ENCODE measurements at places on chromosomes 2 and 18. TPM values are rescaled to one million over a fixed set of nuclear protein-coding genes. Genes with fewer than 3 reads are reported as not detected.

Gene TXNDC2
- polyA plus RNA-seq = 0.14 TPM

Gene DSG1
- 0.09 TPM for polyA plus RNA-seq

Gene CCDC74B
- 12.1 TPM for polyA plus RNA-seq

Gene MAL
- polyA plus RNA-seq = 329 TPM

DNA sequence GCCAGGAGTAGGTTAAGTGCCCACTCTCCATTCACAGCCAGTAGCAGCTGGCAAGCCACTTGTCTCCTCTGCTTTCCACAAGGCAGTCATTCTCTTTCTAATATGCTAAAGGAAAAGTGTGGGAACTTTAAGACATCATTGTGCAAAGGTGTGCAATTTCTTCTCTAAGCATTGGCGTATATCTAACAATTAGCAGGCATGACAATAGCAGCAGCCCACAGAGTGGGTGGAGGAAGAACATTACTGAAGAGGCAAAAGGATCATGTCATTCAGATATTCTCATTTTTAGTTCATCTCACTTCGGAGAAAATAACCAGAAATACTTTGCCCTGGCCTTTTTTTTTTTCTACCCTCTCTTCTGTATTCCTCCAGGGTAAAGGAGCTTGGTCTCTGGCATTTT, 177.6 kb downstream of the DNAH7 start:
- DNase-seq = no peak

DNA sequence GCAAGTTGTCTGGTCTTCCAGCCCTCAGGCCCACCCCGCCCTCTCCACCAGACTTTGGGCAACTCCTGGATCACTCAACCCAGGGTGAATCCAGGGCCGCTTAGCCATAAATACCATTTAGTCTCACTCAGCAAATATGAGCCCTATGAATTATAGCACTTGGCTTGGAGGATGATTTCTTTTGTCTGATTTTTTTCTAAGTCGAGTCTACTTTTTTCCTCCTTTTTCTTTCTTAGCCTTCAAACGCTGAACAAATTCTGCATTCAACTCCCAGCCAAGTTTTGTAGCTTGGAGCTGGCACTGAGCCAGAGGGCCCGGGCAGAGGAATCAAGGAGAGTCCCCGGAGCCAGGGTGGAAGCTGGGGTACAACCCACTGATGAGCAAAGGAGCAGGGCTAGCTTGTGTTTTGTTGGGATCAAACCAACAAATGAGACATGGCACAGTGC, 48.7 kb downstream of the SERTAD2 start:
- no peak for DNase-seq

GRCh38 chr2:159595410-159596046, 20.8 kb downstream of the BAZ2B start:
- DNase-seq = no peak

DNA sequence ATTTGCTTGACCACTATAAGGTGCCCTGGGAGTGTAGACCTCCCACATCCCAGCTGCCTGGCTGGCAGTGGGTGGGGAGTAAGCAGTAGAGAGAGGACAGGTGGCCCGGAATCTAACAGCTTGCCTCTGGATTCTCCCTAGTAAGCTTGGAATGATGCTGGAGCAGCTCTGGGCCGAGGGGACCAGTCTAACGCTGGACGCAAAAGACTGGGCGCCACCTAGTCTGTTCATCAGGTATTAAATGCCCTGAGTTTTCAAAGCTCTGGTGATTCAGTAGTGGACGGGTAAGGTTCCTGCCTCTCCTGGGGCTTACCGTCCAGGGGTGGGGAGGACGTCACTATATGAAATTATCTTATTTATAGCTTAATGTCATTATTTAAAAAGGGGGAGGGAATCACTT, 648 bp upstream of the LYPD6B start:
- DNase-seq = no peak

- DNase-seq = no peak
Measured at GRCh38 chr18:46466234-46467160, 190.5 kb downstream of the LOXHD1 start.
